ENCODE measurements at places on chromosomes 4 and X.

GRCh38 chr4:30903502-30904214 is 183.5 kb downstream of the PCDH7 start:
- no peak for DNase-seq

DNA sequence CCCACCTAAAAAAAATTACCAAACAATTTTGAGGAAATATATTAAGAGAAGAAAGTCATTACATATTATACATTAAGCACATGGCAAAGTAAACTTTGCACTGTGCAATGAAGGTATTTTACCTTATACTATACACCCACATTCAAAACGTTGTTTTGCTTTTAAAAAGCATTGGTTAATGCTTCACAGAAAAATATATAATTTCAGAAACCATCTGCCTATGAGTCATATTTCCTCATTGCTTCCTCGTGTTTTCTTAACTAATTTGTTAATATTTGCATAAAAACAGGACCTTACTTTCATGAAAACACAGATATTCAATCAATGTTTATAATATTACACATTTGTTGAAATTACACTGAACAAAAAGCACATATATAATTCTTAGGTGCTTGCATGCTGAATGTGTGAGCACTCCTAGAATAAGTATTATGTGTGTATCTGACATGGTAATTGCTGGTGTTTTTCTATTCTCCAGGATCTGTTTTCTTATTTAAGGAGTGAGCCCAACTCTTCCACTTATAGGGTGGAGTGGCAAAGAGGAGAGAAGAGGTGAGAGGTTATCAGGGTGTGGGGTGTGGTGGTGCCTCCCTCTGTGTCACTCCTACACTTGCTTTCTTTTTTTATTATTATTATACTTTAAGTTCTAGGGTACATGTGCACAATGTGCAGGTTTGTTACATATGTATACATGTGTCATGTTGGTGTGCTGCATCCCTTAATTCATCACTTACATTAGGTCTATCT is 95.1 kb upstream of the IQCM start:
- DNase-seq = no peak

DNA sequence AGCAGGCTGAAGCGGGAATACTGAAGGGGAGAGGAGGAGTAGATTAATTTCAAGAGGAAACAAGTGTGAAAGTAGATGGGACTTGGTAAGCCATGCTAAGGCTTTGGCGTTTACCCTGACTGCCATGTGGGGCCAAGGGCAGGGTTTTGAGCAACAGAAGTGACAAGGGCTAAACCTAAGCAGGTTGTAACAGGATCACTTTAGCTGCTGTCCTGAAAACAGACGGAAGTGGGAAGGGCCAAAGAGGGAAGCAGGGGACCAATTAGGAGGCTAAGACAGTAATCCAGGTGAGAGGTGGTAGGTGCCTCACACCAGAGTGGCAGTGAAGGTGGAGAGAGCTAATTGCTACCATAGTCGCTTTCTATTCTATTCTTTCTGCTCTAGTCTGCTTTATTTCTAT is 166.5 kb downstream of the PJA1 start:
- no peak for DNase-seq

DNA sequence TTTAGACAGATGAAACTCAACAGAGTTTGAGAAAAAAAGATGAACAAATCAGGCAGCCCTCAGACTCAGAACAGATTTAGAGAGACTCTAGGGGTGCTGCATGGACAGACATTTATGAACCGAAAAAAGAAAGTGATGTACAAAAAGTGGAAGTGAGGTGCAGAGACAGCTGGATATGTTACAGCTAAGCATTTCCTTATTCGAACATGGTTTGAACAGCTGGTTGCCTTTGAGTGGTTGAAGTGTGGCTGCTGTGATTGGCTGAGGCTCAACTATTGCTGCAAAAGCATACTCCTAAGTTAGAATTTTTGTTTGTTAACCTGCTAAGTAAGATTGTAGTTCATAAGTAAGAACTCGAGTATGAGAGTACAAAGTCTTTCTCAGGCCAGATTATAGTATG is 331.5 kb upstream of the PABPC4L start:
- no peak for DNase-seq

- DNase-seq = no peak
Observed at GRCh38 chr4:45294464-45294863, 568.1 kb upstream of the GNPDA2 start.

DNA sequence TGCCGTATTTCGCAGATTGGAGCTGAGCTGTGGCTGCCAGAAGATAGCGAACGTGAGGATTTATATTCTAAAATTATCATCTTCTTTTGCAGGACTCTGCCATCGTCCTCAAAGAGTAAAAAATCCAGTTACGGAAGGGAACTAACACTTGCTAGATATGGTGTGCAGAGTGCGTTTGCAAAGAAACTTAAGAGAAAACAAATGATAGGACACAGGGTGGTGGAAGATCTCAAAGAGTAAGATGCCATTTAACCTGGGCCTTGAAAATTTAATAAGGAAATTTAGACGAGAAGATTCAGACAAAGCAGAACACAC is 566 bp downstream of the LARP7 start:
- no peak for DNase-seq

DNA sequence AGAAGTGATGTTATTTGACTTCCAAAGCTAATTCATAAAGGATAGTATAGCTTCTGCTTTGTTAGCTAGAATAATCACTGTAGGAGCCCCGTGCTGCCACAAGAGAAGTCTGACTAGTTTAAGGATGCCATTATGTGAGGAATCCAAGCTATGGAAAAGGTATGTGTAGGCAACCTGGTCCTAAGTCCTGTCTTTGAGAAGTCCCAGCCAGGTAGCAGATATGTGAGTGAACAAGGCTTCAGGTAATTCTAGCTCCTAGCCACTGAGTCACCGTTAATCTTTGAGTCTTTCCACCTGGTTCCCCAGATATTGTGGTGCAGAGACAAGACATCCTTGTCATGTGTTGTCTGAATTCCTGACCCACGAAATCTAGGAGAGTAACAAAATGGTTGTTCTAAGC is 55.5 kb downstream of the BMP3 start:
- DNase-seq = no peak

- DNase-seq = no peak
Observed at GRCh38 chr4:84484236-84484635, 14.9 kb downstream of the NKX6-1 start.

DNA sequence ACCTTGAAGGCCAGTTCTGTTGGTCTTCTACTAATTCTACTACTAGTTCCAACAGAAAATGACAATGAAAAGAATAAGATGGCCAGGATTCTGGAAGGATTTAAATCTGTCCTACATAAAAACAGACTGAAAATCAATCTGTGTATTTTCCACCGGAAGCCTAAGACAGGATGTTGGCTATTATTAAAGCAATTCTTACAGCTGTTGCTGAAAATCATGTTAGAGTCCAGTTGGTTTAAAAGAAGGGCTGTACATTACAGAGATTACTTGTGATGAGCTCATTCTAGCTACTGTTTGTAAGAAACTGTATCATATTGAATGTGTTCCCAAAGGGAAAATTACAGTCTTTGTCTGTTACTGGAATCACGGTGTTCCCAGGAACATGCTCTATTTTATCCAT is 54.8 kb upstream of the MAGEB16 start:
- DNase-seq = no peak

DNA sequence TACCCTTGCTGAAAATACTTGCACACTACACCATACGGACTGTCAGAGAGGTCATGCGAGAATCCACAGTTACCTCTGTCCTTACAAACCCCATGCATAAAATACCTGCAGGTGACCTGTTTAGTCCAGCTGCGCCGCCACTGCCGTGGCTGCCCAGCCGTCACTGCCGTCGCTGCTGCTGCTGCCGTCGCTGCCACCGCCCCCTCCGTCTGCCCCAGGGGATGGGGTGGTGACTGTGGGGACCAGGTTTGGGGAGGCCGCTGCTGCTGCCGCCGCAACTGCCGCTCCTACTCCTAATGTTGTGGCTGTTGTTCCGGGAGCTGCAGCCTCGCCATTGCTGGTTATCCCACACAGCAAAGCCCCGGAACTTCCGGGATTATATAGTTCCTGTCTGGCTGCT is 141.8 kb upstream of the ZCCHC13 start:
- no peak for DNase-seq

GRCh38 chr4:48065587-48066052 is 49.0 kb downstream of the NIPAL1 start:
- no peak for DNase-seq

- DNase-seq = no peak
Observed at GRCh38 chr4:44623676-44624075, 27.7 kb downstream of the YIPF7 start.

DNA sequence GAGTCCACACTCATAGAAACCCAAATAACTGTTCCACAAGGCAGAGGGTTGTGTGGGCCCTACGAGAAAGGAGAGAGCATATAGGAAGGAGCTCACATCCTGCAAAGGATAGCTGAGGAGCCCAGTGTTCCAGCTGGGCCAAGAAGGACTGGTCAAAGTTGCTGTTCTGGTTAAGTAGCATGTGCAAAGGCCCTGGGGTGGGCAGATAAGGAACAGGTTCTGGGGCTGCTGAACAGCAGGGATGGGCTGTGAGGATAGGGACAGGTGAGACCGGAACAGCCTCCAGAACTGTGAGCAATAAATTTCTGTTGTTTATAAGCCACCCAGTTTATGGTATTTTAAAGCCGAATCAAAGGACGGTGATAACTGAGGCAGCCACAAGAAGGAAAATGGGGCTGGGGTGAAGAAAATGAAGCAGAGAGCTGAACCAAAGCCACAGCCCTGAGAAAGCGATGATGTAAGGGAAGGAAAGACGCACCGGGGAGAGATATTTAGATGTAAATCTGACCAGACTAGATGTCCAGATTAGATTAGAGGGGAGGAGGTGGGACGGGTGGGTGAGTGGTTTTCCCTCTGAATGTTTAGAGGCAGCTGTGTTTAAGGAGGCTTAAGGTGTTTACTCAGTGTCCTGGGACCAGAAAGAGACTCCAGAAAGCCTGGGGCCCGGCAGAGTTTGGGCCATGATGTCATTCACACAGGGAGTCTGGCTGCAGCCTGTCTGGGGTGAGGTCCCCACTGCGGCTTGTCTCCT is 180.8 kb upstream of the BCOR start:
- no peak for DNase-seq

DNA sequence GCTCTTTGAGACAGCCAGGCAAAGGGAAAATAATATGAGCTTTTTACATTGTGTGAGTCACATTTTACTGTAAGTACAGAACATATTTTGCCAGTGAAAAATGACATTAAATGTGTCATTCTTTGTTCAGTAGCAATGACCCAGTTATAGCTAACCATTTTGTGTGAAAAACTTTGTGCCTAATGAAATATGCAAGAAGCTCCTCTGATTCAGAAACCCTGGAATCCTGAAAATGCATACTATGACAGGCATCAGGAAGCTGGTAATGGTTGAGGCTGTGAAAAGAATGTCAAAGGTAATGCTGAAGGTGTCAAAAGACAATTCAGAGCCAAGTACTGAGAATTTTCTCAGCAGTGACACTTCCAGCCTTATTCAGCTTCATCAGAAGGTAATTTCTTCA is 549.5 kb upstream of the SMIM31 start:
- no peak for DNase-seq

GRCh38 chrX:74160816-74161215 is 143.2 kb upstream of the ZCCHC13 start:
- no peak for DNase-seq

GRCh38 chrX:139200793-139201192 is 329.7 kb upstream of the F9 start:
- DNase-seq = no peak

- no peak for DNase-seq
Observed at GRCh38 chr4:146222313-146222712, 8.0 kb downstream of the REELD1 start.

DNA sequence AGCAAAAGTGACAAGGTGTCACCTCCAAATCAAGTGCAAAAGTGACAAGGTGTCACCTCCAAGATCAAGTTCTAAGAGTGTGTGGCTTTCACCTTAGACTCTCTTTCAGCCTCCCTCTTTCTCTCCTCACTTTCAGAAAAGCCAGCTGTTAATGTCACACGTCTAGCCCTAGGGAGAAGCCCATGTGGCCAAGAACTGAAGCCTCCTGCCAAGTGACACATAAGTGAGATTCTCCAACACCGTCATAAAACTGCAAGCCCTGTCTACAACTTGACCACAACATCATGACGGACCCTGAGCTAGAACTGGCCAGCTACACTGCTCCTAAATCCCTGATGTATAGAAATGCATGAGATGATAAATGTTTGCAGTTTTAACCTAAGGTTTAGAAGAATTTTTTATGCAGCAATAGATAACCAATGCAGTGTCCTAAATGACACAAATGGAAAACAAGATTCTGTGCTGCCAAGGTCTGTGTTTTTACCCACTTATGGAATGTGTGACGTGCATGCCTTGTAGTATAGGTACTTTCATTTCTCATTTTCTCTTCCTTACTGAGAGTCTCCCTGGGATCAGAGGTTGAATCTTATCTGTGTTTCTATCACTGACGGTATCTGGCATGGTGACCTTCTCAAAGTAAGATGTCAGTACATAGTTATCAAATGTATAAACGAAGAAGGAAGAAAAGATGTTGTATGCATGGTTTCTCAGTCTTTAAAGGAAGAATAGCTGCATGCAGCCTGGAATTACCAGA is 25.0 kb downstream of the NLGN4X start:
- no peak for DNase-seq

DNA sequence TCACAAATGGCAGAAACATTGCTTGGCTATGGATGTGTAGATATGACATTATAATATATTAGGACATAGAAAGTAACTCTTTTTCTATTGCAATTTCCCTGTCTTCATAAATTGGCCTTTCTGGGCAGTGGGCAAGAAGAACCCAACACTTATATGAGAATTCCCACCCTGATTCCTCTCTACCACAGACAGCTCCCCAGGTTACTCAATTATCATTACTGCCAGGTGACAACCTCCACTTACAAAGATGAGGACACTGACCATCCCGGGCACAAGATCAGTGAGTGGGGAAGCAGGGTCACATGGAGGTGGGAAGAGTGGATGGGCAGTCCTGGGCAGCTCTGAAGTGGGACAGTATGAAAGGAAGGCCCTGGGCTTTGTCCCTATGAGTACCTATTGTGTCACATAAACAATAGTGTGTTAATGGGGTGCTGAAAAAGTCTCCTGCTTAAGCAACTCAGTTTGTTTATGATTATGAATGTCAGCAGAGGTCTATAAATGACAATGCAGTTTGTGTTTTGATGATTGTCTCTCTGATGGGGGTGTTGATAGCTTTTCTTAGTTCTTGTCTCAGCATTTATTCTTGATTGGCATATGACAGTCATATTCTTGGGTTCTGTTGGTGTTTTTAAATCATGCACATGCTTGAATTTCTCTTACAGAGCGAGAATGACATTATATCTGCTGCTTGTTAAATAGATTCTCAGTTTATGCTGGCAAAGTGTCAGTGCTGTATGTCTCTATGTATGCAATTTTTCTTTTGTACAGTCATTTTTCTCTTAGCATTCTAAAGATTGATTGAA is 99.9 kb downstream of the SLIT2 start:
- no peak for DNase-seq
